SK-N-SH (cell line): ENCODE measurements at places on chromosomes 6 and 20.

- peak; percentile 72 for DNase-seq
Observed at GRCh38 chr6:158799051-158799792, 19.9 kb downstream of the EZR start.

DNA sequence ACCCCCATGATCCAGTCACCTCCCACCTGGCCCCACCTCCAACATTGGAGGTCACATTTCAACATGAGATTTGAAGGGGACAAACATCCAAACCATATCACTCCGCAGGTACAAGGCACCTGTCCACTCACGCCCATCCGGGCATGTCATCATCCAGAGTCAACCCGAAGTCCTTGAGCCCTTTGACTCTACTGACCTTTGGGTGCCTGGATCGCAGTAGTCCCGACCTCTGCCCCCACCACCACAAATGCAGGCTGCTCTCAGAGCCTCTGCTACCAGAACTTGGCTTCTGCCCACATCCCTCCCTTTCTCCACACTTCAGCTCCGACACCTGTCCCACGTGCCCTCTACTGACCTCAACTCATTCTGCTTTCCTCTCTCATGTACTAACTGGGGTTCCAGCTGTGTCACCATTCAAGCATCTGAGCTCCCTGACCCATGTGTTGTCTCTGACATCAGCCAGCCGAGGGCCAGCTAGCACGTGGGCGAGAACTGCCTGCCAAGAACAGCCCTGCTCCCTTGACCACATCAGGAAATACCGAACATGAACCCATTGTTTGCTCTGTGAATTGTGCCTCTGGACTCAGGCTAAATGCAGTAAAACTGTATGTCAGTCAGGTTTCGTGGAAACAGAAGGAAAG, 498.3 kb upstream of the SULF2 start:
- no peak for DNase-seq

DNA sequence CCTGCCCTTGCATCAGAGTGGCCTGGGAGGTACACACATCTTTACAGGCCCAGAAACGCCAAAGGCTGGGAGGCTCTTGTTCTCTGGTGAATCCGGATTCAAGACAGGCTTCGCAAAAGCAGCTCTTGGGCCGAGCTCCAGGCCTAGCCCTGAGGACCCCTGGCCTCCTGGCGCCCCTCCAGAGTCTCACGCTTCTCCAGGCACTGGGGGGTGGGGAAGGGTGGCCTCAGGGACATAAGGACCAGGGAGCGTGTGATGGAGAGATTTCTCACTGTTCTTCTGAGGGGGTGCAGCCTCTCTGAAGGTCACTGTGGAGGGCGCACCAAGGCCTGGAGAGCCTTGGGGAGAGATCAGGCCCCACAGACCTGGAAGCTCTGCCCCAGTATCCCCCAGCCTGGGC, 349.2 kb downstream of the ZFAND3 start:
- DNase-seq = no peak

DNA sequence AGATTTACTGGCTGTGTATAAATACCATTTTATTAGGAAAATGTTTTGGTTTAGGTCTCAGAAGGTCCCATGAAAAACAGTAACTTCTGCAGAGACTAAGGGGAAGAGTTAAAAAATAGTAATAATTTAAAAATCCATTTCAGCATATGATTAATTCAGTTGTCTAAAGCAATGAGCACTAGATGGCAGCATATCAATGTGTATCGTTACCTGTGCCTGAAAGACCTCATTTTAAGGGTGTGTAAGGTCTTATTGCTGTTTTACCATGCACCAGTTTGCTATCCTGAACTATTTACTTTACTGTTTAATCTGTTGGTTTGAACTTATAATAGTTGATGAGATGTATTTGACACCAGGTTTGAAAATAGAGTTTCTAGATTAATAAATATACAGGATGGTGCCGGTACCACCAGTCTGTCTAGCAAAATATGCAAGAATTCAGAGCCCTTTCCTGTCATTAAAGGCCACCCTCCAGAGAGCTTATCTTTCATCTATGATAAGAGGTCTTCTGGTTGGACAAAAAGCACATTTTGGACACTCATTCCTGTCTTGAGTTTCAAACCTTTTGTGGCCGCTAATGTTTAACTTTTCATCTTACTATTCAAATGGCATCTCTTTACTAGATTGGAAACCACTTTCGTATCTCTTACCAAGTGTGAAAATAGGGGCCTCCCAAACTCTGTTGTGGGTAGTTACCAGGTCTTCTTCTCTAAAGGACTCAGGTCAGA, 8.9 kb upstream of the AHI1 start:
- peak; percentile 25 for DNase-seq

DNA sequence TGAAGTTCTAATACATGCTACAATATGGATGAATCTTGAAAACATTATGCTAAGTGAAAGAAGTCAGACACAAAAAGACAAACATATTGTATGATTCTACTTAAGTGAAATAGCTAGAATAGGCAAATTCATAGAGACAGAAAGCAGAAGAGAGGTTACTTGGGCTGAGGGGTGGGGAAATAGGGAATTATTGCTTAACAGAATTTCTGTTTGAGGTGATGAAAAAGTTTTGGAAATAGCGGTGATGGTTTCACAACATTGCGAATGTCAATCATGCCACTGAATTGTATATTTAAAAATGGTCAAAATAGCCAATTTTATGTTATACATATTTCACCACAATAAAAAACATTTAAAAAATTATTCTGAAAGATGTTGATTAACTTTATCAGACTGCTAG, 6.1 kb downstream of the SLC26A8 start:
- DNase-seq = no peak

GRCh38 chr6:13892017-13892645, 32.6 kb upstream of the RNF182 start:
- DNase-seq = no peak

DNA sequence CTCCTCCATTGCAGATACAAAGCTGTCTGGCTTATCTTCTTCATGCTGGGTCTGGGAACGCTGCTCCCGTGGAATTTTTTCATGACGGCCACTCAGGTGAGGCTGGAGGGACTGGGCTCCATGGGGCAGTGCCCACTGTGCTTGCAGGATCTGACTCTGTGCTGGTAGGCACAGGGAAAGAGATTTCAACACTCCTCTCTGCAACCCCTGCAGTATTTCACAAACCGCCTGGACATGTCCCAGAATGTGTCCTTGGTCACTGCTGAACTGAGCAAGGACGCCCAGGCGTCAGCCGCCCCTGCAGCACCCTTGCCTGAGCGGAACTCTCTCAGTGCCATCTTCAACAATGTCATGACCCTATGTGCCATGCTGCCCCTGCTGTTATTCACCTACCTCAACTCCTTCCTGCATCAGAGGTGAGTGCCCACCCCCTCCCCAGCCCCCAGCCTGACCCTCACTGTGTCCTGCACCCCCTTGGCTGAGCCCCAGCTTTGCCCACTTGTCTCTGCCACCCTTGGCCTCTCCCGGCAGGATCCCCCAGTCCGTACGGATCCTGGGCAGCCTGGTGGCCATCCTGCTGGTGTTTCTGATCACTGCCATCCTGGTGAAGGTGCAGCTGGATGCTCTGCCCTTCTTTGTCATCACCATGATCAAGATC, 6.1 kb downstream of the SLC29A1 start:
- DNase-seq = no peak

DNA sequence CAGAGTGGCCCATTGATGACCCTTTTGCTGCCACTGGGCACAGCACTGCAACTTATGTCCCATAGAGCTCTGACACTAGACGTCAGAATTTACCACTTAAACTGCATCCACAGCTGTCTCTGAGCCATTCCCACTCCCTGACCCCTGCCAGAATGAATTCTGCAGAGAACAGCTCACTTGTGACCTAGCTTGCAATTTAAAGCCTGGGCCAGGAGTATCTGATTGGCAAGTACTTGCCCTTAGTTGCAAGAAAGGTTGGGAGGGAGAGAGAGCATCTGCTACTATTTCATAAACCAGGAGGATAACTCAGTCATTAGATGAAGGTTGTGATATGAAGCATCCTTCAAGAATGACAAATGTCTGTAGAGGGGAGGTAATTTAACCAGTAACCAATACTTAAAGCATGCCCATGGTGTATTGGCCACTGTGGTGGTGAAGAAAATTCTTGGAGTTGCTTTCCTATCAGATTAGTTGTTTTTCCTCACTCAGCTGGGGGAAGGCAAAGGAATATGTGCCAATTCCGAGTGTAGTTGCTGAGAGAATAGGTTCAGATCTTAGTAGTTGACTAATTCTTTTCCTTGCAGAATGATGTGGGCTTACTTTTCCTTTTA, 46.5 kb downstream of the IL22RA2 start:
- no peak for DNase-seq

GRCh38 chr6:44051515-44051914, 75.7 kb downstream of the MRPL14 start:
- DNase-seq = no peak

DNA sequence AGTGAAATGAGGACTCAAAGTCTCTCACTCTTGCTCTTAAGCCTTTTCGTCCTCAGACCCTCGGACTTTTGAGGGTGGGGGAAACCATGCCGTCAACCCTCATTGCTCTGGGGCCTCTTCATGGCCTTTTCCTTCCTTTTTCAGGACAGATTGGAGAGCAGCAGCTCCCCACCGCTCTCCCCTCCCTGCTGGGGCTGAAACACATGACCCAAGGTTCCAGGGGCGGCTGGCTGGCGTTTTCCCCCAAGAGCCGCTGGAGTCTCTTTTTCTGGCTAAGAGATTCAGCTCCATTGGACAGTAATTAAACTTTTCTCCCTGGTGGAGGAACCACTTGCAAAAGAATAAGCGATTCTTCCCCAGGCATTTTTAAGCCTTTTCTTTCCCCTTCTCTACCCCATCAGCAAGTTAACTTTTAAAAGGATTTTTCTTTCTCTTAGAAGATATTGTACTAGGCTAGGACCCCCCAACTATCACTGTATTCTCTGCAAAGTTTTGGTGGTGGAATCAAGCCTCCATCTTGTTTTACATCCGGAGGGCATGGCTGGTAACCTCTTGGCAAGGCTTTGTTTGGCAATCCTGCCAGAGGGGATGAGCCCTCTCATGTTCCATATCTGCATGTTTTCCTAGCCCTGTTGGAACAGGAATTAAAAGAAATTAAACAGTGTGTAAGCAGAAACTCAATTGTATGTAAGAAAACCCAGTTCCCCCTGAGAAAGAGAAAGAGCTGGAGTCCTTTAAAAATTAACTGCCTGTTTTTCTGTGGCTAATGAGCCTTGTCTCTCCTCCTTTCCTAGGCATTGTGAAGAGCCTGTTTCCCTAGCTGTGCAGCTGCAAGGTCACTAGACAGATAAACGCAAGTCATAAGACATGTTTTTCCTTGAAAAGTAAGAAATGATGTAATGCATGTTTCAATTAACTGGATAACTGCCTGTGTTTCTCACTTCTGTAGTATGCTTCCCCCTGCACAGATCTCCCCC, 100.8 kb upstream of the GPR6 start:
- no peak for DNase-seq

GRCh38 chr6:38738261-38738660, 23.1 kb downstream of the DNAH8 start:
- no peak for DNase-seq

- no peak for DNase-seq
Observed at GRCh38 chr6:149380523-149380922, 19.5 kb upstream of the SUMO4 start.

DNA sequence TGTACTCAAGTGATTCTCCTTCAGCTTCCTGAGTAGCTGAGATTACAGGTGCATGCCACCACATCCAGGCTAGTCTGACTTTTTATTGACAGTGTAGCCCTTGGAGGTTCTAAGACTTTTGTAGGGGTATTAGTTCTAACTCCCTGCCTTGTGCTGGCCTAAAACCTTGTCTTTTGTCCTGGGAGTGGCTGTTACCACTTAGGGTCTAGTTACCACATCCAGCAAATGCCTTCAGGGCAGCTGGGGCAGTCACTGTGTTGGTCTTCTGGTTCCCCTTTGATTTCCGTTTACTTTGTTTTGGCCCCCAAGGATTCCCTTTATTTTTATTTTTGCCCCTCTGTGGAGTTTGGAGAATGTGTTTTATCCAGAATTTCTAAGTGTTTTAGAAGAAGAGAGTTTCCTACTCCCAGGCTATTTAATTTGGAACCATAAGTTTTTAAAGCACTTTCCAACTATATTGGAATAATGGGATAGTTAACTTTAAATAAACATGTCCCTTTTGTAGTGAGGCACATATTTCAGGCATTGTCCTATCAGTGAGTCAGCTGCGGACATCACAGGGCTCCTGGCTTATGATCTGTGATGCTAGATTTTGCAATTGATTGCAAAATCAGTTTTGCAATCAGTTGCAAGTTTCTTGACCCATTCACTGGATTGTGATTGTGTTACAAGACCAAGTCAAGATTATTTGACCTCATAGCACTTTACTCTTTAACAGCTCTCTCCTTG, 25.0 kb downstream of the IL22RA2 start:
- no peak for DNase-seq

DNA sequence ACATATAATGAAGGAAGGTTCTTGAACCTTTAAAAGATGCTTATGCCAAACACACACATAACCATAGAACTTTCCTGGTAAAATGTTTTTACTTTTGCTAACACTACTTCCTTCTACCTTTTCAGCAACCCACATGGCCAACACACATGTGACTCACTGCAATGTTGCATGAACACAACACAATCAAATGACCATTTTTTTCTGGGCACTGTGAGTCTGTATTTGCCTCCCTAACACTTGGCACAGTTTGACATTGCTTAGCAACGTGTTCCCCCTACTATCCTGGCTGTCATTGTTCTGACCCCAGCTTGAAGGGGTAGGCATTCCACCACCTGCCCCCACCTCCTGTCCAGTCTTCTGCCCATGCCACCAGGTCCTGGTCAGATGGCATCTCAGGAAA, 204.8 kb upstream of the PRND start:
- no peak for DNase-seq

DNA sequence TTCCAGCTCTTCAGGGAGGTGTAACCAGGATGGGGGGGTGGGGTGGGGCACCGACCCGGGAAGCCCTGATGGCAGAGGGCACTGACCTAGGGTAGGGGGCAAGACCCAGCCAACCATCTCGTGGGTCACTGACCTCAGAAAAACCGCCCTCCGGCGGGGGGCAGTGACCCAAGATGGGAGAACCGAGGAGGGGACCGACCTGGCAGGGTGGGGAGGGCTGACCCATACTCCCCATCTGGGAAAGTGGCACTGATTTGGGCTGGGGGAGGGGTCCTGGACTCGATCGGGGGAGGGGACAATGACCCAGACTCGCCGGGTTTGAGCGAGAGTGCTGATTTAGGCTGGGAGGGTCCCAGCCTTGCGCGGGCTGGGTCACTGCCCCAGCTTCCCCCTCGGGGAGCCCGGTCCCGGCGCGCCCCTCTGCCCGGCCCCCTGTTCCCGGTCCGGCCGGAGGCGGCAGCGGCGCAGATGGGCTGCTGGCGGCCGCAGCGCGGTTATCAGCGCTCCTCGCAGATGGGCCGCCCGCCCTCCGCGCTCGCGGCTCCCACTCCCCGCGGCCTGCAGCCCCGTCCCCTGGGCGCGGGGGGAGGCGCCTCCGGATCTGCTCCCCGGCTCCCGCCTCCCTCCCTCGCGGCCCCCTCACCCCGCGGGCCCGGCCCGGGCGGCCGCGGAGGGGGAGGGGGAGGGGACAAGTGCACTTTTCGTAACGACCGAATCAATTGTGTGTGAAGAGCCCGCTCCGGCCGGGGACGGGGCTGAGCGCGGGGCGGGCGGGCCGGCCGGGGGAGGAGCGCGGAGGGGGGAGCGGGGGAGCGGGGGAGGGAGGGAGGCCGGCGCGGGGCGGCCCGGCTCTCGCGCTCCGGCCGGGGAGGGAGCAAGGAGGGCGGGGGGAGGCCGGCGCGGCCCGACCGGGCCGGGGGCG, 2.2 kb downstream of the NOL4L start:
- peak; percentile 84 for DNase-seq

GRCh38 chr6:136783495-136784270, 8.6 kb downstream of the MAP3K5 start:
- no peak for DNase-seq
